Trophoblast cell (in vitro differentiated cells and primary cell): ENCODE measurements at places on chromosomes 3 and 15.
A peak's percentile ranks its signal among the peaks of the same experiment; 100 is the strongest.

DNA sequence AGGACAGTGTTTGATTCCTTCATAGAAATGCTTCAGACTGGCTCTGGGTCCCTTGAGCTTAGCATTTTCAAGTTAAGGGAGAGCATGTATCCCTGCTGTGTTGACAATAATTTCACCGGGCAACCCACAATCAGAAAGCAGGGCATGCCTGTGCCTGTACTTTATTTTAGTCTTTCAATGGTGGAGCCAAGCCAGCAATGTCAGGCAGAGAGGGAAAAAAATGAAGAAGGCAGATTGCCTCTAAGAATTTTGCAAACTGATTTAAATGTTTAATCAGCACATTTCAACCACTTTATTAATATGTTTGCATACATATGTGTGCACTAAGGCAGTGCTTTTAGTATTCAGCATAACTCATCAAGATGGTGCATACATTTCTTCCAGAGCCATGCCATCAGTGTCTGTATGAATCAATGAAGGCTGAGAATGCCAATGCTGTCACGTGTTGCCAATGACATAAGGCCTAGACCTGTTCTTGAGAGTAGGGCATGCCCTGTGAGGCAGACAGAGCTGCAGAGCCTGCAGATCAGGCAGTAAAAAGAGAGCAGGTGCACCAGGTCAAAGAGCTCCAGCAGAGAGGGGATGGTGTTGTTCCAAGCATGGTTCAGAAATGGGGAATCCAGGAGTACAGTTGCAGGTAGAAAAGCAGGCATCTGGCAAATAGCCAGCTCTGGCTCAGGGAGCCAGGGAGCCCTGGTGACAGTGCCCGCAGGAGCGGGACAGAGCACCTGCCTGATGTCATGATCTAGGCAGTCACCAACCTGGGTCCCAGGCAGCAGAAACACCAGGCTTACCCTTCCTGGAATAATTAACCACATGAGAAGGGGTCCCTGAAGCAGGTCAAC lies 508.5 kb downstream of the GABRG3 start:
- DNase-seq: no peak

DNA sequence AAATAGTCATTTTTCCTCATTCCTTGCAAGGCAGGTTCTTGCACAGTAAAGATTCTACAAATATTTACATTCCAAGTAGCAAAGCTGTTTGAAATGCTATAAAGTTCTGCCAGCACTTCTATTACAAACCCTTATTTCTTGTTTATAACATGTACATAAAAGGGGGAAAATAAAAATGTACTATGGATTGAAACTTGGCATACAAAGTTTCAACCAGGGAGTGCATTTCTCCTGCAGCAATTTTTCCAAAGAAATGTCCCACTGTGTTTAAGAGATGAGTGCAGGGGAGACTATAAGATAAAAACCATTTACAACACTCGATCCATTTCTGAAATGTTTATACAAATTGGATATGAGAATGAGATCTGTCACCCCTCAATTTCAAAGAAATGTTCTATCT lies 3.3 kb downstream of the CNTN3 start:
- DNase-seq: no peak

DNA sequence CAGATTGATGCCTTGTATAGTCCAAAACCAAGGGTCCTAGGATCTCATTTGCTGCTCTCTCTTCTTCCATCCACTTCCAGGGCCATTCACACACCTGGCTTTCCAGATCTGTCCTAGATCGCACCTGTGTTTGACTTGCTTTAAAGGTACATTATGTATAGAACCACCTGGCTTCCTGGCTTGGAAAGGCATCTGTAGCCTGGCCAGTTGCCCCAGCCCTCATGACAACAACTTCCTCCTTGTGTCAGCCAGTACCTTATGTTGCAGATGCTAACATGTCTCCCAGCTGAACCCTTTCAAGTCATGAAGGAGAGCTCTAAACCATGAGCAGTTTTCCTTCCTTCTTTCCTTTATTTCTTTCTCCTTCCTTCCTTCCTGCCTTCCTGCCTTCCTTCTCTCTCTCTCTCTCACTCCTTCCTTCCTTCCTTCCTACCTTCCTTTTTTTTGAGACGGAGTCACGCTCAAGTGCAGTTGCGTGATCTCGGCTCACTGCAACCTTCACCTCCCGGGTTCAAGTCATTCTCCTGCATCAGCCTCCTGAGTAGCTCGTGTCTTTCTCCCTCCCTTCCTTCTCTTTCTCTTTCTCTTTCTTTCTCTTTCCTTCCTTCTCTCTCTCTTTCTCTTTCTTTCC lies 2.5 kb upstream of the HTR3C start:
- no peak for DNase-seq

GRCh38 chr3:195095704-195096036 lies 175.3 kb downstream of the XXYLT1 start:
- DNase-seq: no peak

- no peak for DNase-seq
These were observed 42.1 kb downstream of the TLE3 start for GRCh38 chr15:70055601-70056051.

GRCh38 chr3:29144807-29145206 lies 136.1 kb upstream of the RBMS3 start:
- DNase-seq: no peak

DNA sequence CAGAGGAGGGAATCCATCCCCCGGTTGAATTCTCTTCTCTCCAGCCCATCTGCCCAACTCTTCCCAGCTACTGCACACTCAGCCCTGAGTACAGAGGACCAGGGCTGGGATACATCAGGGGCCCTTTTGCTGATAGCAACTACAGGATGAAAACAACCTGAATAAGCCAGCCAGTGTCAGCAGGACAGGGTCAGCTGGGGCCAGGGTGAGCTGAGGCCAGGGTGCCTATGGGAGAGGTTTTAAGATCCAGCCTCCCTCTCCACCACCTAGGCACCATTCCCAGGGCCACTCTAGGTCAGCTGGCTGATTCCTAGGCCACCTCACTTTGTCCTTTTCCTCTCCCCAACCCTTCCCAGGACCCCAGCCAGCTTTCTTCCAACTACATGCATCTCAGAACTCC lies 83.8 kb downstream of the MRPL46 start:
- no peak for DNase-seq

DNA sequence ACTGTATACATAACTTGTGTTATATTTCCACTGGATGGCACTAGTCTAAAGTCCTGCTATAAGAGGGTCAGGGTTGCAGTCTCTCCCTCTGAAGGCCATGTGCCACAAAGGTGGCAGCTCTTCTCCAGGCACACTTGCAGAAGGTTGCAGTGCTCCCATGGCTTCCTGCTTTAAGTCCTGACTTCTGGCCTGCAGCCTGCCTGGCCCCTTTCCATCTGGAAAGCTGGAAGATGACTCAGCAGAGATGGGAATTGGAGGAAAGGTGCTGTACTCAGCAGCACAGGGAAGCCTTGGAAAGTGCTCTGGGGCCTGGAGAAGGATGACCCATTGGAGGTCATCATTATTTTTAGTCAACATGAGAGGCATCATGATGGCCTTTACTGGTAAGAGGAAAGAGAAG lies 40.9 kb upstream of the MRPL3 start:
- DNase-seq: peak; percentile 41

DNA sequence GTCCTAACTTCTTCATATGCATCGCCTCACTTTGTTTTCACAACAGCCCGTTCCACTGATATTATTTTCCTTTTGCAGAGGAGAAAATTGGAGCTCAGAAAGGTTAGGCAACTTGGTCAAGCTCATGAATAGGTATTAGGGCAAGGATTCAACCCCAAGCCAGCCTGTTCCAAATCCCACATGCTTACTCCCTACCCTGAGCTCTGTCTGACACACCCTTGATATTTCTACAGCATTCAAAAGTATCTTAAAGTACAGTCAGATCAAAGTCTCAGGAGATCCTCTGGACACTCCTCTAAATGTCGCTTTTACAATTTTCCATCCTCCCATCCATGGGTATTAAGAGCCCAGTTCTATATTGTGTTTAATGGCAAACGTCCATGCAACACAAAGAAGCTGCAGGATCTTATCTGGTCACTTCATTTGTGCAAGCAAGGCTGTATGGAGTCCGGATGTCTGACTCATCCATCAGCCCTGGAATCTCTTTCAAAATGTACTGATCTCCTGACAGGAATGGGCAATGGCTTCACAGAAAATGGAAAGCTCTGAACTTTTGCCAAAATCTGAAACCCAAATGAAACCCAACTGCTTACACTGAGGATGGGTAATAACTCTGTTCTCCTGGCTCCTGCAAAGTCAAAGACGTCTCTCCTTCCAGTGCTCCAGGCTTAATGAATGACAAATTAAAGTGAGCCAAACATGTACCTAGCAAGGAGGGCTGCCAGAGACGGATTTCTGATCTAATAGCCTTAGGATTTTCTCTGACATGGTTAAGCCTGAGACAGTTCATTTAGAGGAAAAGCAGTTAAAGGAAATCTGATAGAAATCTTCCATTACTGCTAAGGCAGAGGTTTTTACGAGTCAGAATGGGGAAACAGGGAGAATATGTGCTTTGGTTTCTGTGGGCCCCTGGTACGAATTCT lies 230.9 kb upstream of the RORA start:
- peak; percentile 41 for DNase-seq

GRCh38 chr15:37014566-37014965 lies 85.8 kb downstream of the MEIS2 start:
- DNase-seq: peak; percentile 98

- DNase-seq: no peak
These were observed 4.8 kb upstream of the RBP2 start for GRCh38 chr3:139481116-139481515.
